GM03348 (cell line): ENCODE measurements at places on chromosomes 1 and 21.

DNA sequence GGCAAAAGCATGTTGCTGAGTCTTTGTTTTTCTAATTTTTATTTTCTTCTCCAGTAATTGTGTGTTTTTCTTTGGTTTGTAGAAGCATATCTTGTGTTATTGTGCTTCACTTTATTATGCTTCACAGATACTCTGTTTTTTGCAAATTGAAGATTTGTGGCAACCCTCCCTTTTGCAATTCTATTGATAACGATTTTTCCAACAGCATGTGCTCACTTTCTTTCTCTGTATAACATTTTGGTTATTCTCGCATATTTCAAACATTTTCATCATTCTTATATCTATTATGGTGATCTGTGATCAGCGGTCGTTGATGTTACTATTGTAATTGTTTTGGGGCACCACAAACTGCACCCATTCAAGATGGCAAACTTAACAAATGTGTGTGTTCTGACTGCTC, 3.8 kb upstream of the ANGEL2 start:
- no peak for DNase-seq

DNA sequence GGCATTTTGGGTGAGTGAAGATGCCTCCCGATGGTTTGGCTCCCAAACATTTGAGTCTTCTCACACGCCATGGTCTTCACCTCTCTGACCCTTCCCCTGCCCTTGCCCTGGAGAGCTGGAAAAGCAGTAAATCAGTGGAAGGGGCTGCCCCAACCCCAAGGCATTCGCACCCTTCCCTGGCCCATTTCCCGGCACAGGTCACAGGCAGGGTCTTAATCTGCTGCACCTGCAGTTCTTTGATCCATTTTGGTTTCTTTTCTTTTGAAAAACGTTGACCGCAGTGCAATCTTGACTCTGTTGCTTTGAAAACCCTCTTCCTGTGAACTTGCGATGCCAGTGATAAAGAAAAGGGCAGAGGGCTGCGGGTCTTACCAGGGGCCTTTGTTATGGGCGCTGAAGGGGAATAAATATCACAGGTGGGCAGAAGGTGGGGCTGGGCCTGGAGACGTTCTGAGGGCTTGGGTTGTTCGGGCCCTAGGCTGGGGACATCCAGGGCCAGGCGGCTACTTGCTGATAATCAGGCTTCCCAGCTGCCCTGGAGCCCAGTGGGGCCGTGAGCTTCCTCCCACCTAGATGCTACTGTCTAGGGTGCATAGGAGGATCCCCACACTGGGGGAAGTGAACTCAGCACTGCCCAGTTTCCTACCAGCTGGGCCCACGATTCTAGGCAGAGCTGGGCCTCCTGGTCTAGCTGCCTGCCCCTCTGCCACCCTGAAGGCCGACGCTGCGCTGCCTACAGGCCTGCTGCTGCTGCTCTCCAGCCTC, 38.6 kb upstream of the EPS8L3 start:
- no peak for DNase-seq

GRCh38 chr1:54883349-54884102, 3.5 kb downstream of the DHCR24 start:
- DNase-seq = peak; percentile 68

GRCh38 chr21:45475004-45475685, 67.1 kb downstream of the SLC19A1 start:
- DNase-seq = no peak

GRCh38 chr1:41340655-41341364, 20.4 kb upstream of the FOXO6 start:
- DNase-seq = no peak

GRCh38 chr1:111769517-111770146, 13.9 kb downstream of the DDX20 start:
- DNase-seq = peak; percentile 58

GRCh38 chr1:161185282-161185682, 8.0 kb upstream of the B4GALT3 start:
- peak; percentile 83 for DNase-seq

- DNase-seq = no peak
These were observed 9.5 kb upstream of the TBCE start for GRCh38 chr1:235357485-235358373.

DNA sequence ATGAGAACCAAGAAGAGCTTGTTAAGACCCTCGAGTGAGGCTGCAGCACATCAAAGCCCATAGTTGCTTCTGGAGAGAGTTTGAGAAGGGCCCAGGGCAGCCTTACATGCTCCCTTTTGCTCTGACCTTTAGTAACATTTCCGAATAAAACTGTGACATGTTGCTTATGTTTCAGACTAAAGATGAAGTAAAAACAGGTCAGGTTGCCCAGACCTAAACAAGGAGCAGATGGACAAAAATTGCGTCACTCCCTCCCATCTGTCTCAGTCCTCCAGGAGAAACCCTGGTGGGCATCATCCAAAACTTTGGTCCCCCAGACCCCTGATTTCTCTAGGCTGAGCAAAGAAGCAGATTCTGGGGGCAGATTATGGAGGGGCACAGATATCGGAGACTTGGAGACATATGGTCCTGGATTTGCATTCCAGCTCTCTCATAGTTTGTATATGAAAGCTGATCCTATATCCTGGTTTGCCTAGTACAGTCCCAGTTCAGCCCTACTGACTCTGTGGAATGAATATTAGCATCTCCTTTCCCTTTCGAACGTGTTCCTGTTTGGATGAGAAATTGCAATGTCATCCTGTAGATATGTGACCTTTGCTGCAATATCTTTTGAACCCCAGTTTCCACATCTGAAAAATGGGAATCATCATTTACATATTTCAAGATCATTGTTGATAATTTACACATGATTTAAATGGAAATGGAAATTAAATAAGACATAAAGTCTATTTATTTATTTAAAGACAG, 304.9 kb upstream of the USP24 start:
- DNase-seq = peak; percentile 22

GRCh38 chr1:163084330-163084729, 15.2 kb downstream of the RGS4 start:
- no peak for DNase-seq

GRCh38 chr1:215188302-215188950, 105.9 kb downstream of the KCNK2 start:
- peak; percentile 6 for DNase-seq

GRCh38 chr1:119409731-119410130, 5.2 kb upstream of the HSD3B2 start:
- peak; percentile 4 for DNase-seq

GRCh38 chr21:25326181-25326580, 281.1 kb downstream of the MRPL39 start:
- no peak for DNase-seq

DNA sequence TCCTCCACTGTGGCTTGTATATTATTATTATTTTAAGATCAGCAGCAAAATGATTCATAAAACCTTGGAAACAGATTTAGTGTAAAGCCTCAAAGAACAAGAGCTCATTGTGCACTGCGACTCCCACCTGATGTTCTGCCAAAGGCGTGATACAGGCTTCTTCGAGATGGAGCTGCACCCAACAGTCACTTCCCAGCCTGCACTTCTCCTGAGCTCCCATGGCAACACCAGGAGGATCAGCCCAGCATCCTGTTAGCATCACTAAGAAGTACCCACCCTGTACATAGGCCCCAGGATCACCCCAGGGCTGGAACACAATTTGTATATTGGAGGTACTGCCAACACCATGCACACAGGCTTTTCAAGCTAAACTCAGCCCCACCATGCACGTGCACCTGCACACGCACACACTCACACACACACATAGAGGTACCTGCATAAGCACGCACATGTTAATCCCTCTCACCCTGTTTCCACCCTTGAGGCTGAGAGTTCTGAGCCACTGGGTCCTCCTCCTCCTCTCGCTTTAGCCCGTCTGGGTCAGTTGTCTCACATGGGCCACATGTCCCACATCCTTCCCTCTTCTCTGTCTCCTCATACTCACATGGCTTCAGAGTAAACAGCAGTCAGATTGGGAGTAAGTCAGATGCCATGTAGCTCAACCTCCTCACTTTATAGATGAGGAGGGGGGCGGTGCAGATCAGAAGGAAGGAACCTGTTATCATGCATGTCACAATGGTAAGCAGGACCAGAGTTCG, 281.9 kb upstream of the POU3F1 start:
- DNase-seq = no peak

- DNase-seq = no peak
These were observed 235.1 kb upstream of the RUNX1 start for GRCh38 chr21:35284199-35284598.

DNA sequence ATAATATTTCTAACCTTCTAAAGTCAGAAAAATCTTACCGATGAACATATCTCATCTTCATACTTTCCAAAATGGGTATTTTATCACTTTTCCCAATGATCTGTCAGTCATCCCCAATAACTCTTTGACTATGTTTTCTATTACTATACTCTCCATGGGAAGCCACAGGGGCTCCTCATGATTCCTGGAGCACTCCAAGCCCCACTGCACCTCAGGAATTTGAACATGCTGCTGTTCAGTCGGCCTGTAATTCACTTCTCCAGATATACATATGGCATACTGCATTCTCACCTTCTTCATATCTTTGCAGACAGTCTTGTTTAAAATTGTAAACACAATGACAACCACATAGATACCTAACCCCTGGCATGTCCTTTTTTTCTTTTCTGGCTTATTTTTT, 333.0 kb downstream of the BRINP3 start:
- no peak for DNase-seq

GRCh38 chr21:24955275-24955961, 651.9 kb downstream of the MRPL39 start:
- DNase-seq = no peak

GRCh38 chr21:23729331-23729730, 1878.0 kb downstream of the MRPL39 start:
- DNase-seq = no peak

DNA sequence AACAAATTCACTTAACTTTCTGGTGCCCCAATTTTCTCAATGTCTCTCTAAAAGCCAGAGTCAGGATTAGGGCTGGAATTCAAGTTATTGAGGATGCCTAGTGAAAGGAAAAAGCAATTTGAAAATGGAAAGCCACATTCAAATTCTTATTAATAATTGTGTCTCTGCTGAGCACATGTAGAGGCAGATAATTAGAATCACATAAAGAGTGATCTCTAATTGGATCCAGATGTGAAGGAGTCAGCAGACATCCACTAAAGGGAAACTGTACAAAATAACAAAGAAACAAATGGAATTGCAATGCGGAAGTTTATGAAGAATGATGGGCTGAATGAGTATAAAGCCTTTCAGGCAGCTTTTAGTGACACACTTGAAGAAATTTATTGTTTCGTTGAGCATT, 482.6 kb downstream of the TTLL7 start:
- peak; percentile 50 for DNase-seq

- no peak for DNase-seq
These were observed 23.5 kb downstream of the DNAJC6 start for GRCh38 chr1:65332821-65333220.

- DNase-seq = peak; percentile 32
These were observed 21.0 kb downstream of the JUN start for GRCh38 chr1:58762806-58763205.

- DNase-seq = no peak
These were observed 20.5 kb downstream of the WNT2B start for GRCh38 chr1:112529301-112529700.

DNA sequence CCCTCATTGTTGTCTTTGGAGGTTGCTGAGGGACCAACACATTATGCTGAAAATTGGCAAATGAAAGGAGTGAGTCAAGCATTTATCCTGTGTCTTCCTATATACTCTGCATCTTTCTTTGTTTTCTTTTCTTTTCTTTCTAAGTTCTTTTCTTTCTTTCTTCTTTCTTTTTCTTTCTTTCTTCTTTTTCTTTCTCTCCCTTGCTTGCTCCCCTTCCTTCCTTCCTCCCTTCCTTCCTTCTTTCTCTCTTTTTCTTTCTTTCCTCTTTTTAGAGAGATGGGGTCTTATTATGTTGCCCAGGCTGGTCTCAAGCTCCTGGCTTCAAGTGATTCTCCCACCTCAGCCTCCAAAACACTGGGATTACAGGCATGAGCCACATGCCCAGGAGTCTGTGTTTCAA, 28.3 kb upstream of the COX20 start:
- no peak for DNase-seq

DNA sequence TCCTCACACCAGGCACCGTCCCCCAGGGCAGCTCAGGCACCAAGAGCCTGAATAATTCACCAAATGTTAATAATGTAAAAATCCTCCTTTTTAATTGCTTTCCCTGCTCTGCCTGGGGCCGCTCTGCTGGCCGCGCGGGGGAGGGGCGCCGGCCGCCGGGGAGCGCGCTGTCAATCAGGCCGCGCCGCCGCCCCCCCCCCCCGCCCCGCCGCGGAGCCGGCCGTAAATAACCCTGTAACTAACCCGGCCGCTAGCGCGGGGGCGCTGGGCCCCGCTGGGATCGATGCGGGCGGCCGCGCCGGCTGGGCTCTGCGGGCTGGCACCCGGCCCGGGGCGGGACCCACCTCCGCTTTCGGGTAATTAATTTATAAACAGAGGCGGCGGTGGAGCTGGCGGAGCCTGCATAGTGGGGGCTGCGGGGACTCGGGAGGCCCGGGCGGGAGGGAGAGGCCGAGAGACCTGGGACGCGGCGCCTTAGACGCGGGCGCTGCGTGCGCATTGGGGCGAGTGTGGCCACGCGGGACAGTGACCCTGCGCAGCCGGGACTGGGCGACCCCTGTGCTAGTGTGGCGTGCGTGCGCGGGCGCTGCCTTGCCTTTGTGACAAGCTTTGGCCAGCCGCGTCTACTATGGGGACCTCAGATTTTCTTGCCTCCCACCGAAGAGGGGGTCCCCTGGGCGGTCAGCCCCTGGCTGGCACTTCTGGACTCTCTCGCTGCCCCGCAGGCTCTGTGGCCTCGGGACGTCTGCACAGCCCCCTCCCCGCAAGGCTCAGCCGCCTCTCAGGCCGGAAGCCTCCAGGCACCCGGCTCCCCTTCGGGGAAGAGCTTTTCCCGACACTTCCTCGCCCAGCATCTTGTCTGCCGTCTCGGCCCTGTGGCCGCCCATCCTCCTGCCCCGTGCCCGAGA, 16.6 kb downstream of the SAMD11 start:
- DNase-seq = peak; percentile 82

- no peak for DNase-seq
These were observed 161.2 kb upstream of the SNX7 start for GRCh38 chr1:98500324-98500723.

DNA sequence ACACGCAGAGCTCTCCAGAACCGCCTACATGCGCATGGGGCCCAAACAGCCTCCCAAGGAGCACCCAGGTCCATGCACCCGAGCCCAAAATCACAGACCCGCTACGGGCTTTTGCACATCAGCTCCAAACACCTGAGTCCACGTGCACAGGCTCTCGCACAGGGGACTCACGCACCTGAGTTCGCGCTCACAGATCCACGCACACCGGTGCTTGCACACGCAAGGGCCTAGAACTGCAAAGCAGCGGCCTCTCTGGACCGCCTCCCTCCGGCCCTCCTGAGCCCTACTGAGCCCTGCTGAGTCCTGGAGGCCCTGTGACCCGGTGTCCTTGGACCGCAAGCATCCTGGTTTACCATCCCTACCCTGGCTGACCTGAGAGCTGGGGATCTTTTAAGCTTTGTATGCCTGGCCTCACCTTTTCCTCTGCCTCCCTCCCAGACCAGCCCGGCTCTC, 8.3 kb downstream of the OLIG2 start:
- no peak for DNase-seq

GRCh38 chr21:28712411-28712810, 280.3 kb downstream of the LTN1 start:
- DNase-seq = no peak

- no peak for DNase-seq
These were observed 40.3 kb downstream of the GPR88 start for GRCh38 chr1:100578201-100578600.
